ENCODE measurements at places on chromosomes 1 and 21.

DNA sequence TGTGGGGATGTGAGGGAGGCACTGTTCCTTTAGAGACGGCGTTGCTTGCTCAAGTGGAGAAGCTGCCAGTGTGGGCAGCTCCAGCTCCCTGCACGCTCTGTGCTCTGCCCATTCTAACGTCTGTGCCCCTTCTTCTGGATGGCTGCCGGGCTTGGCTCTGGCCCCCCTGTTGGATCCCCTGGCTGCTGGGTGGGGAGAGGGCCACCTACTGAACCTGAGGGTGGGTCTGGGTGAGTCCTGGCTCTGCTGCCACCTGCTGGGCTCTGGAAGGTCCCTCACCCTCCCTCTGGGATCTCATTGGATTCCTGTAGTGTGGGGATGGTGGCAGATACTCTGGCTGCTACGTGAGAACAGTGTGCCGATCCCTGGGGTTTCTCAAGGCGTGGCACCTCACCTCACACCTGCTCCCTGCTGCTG, 5.0 kb downstream of the PFKL start:
- DNase-seq: no peak

DNA sequence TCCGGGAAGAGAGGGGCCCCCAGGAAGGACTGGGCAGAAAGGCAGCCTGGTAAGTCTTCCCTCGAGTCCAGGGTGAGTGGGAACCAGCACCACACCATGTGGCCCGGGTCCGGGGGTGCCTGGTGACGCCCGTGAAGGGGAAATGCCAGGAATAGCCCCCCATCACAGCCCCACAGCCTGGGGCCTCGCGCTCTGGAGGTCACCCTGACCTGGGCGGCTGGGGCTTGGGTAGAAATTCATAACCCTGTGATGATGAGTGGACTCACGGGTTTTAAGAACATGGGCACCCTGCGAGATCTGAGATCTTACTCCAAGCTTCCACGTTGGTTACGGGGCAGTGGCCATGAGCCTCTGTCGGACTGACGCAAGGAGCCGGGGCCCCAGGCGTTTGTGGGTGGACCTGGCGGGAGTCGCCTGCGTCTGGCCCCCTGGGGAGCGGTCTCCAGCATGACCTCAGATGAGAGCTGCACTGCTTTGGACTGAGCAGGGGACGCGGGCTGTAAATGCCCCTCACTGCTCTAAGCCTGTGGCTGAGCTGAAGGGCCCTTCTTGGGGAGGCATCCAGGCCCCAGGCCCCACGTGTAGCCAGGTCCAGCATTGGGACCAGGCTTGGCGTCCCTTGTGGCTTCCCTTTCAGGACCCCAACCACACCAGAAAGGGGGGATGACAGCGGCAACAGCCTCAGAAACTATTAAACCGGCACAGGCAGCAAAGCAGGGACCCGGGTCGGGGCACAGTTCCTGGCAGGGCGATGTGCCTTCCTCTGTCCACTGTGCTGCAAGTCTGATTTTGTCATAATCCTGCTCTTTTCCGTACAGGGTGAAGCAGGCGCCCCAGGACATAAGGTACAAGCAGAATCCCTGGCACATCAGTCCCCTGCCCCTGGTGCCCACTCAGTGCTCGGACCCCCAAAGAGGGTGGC, 60.0 kb downstream of the SLC19A1 start:
- DNase-seq: no peak

DNA sequence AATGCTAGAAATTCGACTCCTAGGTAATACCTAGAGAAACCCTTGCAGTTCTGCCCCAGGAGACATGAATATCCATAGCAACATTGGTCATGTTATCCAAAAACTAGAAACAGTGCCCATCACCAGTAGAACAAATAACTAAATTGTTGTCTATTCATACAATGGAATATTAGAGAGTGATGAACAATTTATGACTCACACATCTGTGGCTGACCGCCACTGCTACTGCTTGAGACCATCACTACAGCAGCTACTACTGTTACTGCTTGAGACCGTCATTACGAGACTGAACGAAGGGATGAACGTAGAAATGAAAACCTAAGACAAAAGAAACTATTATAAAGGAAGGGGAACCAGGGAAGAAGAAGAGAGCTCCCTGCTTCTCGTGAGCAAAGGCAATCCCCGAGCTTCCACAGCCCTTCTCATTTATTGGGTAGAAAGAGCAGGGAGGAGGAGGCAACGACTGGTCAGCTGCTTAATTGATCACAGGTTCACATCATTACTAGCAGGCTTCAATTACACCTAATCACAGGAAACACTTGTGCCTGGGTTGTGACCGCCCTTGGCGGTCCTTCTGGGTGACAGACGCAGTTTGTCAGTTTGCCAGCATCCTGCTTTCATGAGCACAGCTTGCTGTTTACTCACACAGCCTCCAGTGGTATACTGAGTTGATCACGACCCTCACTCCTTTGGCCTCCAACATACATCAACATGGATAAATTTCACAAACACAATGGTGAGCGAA, 14.1 kb upstream of the PADI4 start:
- no peak for DNase-seq

DNA sequence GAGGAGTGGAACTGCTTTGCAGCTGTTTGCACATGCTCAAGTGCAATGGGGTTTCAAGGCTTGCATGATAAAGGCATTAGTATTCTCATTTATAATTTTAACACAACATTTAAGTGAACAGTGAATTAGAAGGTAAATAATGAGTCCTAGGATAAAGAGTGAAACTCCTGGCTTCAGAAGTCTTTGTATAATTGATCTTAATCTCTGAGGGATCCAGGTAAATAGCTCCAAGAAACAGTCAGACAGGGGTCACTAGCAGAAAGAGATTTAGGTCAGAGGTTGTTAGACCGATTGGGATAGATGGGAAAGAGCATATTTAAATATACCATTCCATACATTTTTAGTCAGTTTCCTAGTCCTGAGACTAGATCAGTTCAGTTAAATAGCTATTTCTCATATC, 14.1 kb upstream of the THEM4 start:
- DNase-seq: no peak

- no peak for DNase-seq
These were observed 31.3 kb downstream of the SYF2 start for GRCh38 chr1:25201006-25201405.

GRCh38 chr1:6392809-6393399, 663 bp downstream of the ACOT7 start:
- no peak for DNase-seq

- no peak for DNase-seq
These were observed 40.8 kb downstream of the SORT1 start for GRCh38 chr1:109356915-109357314.

- DNase-seq: no peak
These were observed 122.9 kb upstream of the KRTAP19-8 start for GRCh38 chr21:31161157-31161556.

DNA sequence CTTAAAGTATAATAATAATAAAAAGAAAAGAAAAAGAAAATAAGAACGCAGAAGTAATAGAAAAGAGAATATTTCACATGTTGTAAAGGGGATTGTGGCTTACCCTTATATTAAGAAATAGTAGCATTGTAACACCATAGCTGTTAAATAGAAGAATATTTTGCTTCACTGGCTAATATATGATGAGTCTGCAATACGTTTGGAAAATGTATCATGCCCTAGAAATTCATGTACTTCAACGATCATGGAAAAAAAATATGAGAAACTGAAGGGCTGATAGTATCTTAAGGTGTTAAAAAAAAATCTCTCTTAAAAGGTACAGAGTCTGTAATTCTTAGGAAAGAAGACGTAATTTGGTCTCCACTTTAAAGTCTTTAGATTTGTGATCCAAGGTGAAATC, 1390.5 kb upstream of the ADGRL2 start:
- DNase-seq: no peak

GRCh38 chr1:87120779-87121178, 206.3 kb downstream of the HS2ST1 start:
- DNase-seq: no peak

DNA sequence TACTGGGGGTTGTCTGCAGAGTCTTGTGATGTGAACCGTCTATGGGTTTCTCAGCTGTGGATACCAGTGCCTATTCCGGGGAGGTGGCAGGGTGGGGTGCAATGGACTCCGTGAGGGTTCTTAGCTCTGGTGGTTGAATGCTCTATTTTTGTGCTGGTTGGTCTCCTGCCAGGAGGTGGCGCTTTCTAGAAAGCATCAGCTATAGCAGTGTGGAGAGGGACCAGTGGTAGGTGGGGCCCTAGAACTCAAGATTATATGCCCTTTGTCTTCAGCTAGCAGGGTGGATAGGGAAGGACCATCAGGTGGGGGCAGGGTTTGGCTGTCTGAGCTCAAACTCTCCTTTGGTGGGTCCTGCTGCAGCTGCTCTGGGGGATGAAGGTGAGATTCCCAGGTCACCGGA, 127.3 kb upstream of the PLD5 start:
- no peak for DNase-seq

DNA sequence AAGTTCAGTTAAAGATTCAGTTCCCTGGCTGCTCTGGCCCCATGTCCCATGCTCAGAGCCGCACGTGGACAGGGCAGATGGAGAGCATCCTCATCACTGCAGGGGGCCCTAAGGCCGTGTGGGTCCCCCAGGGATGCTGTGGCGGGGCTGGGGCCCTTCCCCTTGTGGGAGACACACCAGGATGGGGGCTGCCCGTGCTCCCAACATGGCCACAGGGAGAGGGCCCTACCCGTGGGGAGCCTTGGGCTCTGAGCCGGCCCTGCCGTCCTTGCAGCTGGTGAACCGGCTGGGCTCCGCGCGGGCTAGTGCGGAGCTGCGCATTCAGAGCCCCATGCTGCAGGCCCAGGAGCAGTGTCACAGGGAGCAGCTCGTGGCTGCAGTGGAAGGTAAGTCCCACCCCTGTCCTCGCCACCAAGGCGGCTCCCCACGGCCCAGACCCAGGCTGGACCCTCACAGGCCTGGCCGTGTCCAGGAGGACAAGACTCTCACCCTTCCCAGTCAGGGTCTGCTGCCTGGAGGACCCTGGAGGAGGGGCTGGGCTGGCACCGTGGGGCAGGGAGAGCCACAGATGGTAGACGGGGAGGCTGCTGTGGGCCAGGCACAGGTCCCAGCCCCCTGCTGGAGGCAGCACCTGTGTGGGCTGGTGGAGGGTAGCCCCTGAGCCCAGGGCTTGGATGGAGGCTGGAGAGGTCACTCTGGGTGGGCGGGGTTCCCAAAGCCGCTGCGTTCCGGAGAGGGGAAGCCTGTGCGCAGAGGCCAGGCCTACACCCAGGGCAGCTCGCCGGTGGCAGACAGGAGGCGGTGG, 53.8 kb downstream of the TRIM11 start:
- no peak for DNase-seq

DNA sequence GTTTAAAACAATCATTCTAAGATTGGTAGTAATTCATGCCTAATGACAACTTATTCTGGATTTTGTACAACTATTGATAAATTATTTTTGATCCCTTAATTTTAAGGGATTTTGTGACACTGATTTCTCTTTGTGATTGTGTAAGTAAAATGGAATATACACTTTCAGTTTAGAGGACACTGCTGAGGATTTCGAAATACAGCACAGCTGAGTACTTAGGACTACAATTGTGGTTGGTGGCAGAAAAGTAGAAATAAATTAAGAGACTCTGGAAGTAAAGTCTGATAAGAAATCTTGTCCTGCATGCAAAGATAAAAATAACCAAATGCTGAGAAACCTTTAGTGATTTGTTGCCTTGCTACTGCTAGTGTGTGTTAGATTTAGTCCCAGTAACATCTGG, 40.0 kb downstream of the TYW3 start:
- DNase-seq: no peak

GRCh38 chr1:42951588-42951987, 7.1 kb downstream of the SLC2A1 start:
- no peak for DNase-seq

GRCh38 chr1:44723496-44724295, 7.3 kb downstream of the RNU5D-1 start:
- no peak for DNase-seq

DNA sequence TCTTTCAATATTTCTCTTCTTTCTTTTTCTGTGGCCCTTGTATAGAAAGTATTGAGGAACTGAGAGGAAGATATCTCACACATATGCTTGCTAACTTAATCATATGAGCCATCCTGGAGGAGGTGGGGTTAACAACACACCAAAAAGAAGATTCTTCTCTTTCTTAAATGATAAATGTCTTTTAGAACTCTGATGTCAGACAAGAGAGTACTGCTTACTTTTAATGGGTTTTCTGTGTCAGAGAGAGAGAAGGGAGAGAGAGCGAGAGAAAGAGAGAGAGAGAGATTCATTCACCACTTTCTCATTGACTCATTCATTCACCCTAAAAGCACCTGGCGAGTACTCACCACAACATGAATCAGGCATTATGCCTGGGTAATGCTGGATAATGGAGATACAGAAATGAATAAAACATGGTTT, 250.3 kb upstream of the SGIP1 start:
- DNase-seq: no peak

DNA sequence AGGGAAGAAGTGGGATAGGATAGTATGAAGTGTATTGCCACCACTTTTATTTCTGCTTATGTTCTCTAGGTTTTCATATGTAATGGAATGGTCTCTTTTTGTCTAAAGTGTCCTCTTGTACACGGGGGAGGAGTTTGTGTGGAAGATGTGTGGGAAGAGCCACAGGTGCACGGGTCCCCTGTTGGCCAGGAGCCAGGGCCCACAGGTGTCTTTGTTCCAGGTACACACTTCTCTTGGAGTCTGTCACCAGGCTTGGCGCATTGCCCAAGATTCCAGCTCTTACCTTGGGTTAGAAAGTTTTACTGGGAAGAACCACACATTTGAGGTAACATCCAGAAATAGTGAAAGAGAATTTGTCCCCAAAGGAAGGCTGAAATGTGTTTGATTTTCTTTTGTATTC, 10.5 kb downstream of the TENT5C start:
- DNase-seq: no peak

DNA sequence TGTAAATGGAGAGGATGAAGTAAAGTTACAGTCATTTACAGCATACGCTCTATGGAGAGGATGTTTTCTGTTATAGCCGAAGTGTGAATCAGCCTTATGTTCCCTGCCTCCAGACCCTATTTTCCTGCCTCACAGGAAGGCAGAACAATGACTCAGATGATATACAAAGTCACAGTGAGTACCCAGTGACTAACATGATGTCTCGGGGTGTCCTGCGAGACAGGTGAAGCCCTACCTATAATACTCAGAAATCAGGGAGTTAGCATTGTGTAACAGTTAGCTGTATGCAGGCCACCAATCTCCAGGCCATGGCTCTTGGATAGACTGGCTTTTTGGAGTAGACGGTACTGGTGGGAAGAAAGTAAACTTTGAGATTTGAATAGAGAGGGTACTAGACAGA, 55.6 kb upstream of the FBXO28 start:
- DNase-seq: no peak

DNA sequence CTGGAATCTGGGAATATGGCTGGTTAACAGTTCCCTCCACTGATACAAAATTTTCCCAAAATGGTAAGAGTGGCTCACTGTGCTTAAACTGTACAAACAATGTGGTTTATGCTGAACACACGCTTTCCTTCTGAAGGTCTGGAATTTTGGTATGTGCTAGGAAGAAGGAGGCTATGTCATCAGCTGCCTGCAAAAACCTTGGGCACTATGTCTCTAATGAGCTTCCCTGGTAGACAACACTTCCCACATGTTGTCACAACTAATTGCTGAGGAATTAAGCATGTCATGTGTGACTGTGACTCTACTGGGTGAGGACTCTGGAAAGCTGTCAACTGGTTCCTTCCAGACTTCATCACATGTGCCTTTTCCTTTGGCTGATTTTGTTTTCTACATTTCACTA, 29.2 kb downstream of the IPP start:
- DNase-seq: peak; percentile 24

GRCh38 chr1:118828038-118828437, 160.1 kb downstream of the TBX15 start:
- DNase-seq: peak; percentile 22

All from fibroblast of skin of left quadriceps (primary cell).